Adipocyte (in vitro differentiated cells): ENCODE measurements at places on chromosomes 7 and 10.

GRCh38 chr10:113808168-113808567 is 45.7 kb downstream of the DCLRE1A start:
- DNase-seq: no peak

DNA sequence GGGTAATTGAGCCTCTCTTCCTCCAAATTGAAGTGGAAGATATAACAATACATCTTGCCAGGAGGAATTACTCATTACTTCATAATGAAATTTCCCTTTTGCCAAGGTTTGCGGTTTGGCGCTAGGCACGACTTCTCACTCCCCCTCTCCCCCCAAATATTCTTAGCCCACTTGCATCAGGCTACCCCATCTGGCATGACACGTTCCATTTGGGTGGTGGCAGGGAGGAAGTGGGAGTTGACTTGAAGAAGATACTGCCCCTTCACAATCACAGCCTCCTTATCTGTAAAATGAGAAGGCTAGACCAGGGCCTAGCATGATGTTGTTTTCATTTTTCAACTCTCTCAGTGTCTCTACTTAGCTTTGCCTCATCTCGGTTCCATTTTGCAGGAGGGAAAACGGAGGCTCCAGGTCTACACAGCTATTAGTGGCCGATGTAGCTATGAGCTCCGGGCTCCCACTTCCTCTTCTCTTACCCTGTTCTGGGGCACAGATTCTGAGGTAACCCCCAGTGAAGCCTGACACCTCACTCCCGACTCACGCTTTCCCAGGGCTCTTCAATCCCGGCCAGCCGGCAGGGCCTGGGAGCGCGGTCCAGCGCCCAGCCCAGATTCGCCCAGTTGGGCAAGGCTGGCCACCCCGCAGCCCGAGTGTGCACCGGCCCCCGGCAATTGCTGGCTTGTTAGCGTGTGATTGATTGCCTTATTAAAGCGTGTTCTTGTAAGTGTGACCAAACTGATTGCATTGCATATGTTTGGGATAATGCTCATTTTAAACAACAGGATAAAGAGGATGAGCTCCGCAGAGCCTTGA is 6.5 kb downstream of the EVX1 start:
- no peak for DNase-seq

DNA sequence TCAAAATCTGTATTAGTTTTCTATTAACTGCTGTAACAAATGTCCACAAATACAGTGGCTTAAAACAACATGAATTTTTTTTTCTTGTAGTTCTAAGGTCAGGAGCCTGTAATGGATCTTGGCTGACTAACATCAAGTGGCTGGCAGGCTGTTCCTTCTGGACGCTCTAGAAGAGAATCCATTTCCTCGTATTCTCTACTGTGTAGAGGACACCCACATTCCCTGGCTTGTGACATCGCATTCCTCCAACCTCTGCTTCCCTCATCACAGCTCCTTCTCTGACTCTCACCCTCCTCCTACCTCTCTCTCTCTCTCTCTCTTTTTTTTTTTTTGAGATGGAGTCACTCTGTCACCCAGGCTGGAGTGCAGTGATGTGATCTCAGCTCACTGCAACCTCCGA is 4.8 kb upstream of the CALHM1 start:
- DNase-seq: no peak

DNA sequence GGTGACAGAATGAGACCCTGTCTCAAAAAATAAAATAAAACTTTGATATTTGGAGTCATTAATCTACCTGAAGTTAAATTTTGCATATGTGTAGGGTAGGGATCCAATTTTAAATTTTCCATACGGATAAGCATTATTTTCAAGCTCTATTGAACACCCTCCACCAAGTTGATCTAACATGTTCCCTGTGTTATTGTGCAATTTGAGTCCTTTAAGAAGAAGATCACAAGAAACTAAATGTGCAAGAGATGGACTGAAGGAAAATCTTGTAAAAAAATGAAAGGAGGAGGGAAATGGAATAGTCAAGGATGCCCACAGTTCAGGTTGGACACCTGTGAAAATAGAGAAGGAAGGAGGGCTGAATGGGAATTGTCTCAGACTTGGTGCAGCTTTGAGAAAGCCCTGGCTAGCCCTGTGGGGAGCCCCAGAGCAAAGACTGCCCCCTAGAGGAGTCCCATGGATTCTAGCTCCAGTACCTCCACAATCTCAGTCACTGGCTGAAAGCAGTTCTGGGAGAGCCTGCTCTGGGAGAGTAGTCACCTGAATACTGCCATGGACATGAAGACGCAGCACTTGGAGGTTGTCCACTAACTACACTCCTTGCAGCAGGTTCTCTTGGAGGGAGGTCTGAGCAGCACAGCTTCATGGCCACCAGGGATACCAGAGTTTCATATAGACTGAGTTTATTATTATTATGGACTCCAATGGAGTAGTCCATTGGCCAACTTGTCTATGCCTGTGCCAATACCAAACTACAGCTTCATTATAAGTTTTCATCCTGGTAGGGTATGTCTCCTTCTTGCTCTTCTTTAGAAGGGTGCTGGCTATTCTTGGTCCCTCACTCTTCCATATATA is 5.7 kb upstream of the TIAL1 start:
- no peak for DNase-seq
